Stimulated activated CD4-positive, alpha-beta T cell treated with anti-CD3 and anti-CD28 coated beads, Interleukin-15, amount 100 ng/mL, for 48 hours (primary cell): ENCODE measurements at places on chromosomes 5 and 9.

GRCh38 chr9:73170185-73170957 is 18.7 kb downstream of the ANXA1 start:
- no peak for DNase-seq

GRCh38 chr5:154365823-154366222 is 80.0 kb upstream of the SAP30L start:
- DNase-seq: no peak

GRCh38 chr9:37788332-37788731 is 3.5 kb upstream of the EXOSC3 start:
- no peak for DNase-seq

DNA sequence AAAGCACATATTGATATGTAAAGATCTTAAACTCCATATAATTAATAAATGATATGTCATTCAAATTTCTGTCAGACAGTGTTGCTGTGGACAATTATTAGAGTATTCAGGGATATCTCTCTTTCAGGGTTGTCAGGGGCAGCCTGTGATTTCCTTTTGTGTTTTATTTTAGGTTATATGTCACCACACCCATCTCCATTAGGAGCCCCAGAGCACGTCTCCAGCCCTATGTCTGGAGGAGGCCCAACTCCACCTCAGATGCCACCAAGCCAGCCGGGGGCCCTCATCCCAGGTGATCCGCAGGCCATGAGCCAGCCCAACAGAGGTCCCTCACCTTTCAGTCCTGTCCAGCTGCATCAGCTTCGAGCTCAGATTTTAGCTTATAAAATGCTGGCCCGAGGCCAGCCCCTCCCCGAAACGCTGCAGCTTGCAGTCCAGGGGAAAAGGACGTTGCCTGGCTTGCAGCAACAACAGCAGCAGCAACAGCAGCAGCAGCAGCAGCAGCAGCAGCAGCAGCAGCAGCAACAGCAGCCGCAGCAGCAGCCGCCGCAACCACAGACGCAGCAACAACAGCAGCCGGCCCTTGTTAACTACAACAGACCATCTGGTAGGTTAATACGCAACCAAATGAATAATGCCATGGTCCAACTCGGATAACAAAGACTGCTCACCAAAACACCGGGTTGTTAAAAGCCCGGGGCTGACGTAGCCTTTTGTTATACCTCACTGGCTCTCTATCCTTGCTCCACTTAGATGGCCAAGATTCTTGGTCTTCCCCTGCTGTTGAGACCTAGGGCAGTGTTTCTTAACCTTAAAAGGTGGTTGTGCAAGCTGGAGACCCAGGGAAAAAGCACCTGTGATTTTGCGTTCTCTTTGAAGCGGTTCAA is 24.4 kb downstream of the SMARCA2 start:
- no peak for DNase-seq

DNA sequence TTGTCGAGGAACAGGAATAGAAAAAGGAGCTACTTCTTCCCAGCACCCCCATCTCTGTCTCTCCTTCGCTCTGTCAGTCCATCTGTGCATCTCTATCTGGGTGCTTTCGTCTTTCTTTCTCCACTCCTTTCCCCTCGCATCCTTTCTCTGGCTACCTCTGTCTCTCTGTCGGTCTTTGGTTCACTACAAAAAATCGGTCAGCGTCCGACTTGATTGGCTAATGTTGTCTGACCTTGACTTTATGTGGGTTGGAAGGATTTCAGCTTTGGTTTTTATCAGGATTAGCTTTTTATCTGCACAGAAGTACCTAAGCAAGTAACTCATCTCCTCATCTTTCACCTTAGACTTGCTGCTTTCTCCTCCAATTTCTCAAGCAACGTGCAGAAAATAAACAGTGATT is 575.2 kb upstream of the ZNF462 start:
- DNase-seq: no peak

DNA sequence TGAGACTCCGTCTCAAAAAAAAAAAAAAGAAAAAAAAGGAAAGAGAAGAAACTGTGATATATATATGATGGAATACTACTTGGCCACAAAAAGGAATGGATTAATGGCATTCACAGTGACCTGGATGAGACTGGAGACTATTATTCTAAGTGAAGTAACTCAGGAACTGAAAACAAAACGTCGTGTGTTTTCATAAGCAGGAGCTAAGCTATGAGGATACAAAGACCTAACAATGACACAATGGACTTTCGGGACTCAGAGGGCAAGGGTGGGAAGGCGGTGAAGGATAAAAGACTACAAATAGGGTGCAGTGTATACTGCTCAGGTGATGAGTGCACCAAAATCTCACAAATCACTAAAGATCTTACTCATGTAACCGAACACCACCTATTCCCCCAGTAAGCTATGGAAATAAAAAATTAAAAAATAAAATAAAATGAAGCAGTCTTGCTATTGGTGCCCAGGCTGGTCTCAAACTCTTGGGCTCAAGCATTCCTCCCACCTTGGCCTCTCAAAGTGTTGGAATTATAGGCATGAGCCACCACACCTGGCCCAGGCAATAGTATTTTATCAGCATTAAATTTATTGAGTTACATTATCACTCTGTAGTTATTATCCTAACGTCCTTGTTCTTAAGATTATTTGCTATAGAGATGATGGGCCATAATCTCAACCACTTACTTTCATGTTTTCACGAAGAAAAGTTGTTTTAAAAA is 71.5 kb upstream of the GPBP1 start:
- no peak for DNase-seq

DNA sequence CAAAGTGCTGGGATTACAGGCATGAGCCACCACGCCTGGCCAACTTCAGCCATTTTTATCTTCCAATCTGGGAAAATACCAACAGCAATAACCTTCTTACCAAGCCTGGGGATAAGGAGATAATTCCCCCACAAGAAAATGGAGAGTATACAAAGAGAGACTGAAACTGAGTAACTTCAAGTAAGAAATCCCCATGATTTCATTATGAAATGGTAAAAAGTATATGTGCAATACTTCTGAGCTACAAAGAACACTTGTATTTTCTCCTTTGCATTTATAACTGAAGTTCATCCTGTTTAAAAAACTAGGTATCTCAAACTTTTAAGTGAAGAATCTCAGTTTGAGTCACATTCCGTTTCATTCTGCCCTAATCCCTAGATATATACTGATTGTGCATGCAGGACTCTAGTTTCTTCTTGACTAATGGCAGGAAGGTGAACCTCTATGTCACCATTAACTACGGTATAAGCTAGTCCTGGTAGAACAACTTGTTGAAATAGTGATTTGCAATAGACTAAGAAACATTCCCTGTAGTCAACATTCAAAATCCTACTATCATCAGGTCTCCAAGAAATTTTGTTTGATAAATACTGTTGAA is 2071.4 kb downstream of the MAT2B start:
- DNase-seq: no peak

DNA sequence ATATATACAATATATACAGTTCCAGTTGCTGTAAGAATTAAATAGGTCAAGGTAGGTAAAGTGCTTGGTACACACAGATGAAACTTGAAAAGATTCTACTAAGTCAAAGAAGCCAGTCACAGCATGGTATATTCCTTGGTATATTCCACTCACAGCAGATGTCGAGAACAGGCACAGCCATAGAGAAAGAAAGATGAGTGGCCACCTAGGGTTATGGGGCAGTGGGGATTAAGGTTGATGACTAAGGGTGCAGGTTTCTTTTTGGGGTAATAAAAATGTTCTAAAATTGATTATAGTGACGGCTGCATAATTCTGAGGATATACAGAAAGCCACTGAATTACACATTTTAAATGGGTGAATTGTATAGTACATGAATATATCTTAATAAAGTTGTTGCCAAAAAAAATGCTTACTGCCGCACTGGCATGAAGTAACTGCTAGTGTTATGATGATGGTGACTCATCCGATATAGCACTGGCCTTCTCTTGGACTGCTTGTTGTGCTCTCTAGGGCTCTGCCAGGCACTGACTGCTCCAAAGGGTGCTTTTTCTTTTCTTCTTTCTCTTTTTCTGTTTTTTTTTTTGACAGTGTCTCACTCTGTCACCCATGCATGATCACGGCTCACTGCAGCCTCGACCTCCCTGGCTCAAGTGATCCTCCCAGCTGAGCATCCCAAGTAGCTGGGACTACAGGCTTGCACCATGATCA is 23.5 kb downstream of the TBC1D2 start:
- no peak for DNase-seq

DNA sequence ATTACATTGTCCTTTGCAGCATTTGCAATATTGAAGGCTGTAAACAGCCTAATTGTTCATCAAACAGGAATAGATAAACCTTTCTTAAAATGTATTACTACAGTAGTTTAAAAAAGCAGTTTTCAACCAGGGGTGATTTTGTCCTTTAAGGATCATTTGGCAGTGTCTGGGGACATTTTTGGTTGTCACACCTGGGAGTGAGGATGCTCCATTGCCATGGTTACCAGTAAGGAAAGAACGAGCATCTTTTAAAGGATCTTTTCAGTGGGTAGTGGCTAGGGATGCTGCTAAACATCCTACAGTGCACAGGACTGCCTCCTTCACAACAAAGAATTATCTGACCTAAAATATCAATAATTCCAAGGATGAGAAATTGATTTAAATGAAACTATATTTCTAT is 596.3 kb downstream of the HINT1 start:
- no peak for DNase-seq

- DNase-seq: no peak
Measured at GRCh38 chr9:121672213-121672612, 20.8 kb downstream of the DAB2IP start.

DNA sequence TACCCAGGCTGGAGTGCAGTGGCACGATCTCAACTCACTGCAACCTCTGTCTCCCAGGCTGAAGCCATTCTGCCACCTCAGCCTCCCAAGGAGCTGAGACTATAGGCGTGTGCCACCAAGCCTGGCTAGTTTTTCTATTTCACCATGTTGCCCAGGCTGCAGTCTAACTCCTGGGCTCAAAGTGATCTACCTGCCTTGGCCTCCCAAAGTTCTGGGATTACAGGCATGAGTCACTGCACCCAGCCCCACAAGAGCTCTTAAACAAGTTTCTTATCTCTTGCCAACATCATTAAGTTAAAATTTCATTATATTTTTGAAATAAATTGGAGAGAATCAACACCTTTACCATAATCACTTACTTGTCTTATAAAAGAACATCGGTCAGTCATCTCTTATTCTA is 280.3 kb downstream of the ARHGEF28 start:
- DNase-seq: no peak

DNA sequence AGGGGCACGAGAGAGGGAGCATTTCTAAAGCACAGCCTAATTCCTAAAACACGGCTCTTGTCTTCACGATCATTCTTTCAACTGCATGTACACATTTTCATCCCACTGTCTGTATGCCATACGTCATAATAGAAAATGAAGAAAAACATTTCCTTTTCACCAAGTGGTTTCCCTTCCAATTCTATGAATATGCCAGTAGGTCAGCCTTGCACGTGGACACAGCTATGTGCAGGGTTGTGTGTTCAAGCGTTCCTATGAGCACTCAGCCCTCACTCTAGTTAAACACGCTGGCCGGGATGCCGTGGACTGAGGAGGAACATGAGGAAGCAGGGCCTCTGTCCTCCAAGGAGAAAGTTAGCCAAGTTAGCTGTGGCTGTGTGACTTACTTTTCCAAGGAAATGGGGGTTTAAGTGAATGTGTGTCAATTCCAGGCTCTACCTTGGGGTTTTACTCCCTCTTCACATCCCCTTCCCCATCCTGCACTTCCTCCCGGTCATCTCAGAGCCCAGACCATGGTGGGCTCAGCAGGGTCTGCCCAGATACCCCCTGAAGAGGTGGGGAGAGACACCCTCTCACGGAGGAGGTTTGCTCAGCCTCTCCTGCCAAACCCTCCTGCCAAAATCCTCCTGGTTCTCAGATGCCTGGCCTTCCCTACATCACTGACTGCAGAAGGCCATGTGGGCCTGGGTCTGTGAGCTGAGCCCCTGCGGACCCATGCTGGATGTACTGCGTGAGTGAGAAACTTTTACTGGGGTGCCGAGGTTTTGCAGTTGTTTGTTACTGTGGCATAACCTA is 230.6 kb downstream of the FSTL4 start:
- no peak for DNase-seq

DNA sequence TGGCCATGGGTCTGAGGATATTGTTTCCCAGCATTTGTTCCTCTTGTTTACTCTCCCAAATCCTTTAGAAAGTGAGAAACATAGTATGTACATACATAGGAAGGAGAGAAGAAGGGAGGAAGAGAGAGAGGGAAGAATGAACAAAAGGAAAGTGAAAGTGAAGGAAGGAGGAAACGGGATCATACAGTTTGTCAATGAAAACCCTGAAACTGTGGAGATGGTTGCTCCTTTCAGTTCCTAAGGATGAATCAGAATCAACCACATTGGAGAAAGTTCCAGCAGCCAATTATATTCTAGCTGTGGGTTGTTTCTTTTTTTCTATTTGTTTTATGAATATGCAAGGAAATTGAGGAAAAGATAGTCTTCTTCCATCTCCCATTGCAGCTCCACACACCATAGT is 396.5 kb downstream of the MLLT3 start:
- no peak for DNase-seq

DNA sequence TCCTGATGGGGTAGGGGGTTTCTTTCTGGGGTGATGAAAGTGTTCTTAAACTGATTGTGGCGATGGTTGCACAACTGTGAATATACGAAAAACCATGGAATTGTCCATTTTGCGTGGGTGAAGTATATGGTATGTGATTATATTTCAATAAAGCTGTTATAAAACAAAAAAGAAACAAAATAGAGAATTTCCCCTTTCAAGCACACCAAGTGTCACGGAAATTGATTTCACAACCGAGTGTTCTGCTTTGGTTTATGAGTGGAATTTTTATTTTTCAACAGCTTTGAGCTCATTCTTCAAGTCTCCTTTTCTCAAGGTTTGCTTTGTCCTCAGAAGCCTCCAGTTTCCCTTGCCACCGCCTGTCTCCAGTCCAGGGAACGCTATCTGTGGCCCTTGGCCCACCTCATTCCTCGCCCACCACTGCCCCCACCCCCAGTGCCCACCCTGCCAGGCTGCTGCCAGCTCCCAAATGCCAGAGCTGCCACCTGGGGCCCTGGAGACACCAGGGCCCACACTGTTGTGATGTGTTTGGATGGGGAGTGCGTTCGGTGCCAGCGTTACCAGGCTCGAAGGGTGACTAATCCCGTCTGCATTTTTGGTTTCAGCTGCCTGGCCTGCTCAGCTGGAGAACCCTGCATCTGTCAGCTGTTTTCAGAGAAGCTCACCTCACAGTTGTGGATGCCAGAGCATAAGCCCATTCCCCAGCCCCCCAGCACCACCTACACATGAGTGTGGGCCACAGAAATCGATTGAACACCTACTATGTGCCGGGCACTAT is 30.4 kb downstream of the DUSP1 start:
- DNase-seq: no peak

DNA sequence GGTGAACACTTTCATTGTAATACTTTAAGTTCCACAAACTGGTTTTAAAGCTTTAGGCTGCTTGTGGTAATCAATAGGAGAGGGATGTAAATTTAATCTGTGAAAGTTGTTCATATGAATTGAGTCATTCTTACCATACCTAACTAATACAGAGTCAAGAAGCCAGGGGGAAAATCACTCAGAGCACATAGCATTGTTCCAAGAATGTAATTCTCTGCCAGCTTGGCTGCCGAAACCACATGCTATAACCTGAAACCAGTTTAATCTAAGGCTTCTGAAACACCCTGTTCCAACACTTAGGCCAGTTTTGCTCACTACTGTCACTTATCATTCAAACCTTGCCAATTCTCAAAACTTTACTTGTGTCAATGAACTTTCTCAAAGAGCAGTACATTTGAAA is 528.8 kb upstream of the GRAMD2B start:
- DNase-seq: no peak
